ENCODE measurements at places on chromosomes 12 and 14.

DNA sequence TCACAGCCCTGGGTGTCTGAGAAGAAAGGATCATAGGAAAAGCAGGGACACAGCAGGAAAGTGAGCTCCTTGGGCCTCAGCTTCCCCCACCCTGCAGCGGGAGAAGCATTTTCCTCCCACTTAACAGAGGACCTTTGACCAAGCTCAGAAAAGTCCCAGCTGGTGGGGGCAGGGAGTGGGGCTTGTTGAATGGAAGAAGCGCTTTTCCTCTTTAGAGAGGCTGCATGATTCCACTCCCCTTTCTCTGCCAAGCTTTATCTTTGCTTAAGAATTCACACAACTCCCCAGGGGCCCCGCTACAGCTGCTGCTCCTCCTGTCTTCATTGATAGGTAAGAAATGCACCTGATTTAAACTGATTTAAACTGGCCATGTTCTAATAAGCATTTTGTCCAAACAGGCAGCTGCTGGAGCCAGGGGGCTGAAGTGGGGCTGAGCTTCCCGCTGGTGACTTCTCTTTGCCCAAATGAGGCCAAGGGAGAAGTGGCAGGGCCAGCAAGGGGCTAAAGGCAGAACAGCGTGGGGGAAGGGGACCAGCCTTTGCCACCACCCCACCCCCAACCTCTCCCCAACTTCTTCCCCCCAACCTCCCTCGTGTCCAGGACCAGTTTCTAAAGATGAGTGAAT lies 1.7 kb upstream of the PAPLN start:
- no peak for DNase-seq

- DNase-seq: peak; percentile 81
Observed at GRCh38 chr12:52018433-52019112, 11.8 kb downstream of the TAMALIN start.

DNA sequence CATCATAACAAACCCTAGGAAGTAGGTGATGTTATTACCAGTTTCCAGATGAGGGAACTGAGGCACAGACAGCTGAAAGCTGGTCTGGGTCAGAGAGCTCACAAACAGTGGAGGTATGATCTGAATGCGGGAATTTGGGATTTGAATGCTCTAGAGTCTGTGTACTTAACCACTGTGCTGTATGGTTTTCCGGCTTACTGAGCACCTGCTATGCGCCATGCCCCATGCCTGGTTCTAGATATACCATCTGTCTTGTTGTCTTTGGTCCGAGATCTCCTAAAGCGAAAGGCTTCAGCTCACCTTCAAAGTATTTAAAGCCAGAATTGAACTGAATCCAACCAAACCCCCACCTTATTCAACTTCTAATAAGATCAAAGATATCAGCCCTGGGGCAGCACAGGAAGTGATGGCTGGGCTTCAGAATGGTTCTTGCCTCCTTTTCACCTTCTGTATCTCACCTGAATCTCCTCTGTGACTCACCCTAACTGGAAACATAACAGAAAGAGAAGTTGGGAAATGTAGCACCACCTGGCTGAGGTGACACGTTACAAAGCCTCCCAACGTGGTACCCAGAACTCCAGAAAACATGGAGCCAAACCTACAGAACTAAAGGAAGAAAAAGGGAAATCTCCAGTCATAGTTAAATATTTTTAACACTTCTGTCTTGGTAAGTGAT lies 54.3 kb downstream of the PRMT8 start:
- no peak for DNase-seq

DNA sequence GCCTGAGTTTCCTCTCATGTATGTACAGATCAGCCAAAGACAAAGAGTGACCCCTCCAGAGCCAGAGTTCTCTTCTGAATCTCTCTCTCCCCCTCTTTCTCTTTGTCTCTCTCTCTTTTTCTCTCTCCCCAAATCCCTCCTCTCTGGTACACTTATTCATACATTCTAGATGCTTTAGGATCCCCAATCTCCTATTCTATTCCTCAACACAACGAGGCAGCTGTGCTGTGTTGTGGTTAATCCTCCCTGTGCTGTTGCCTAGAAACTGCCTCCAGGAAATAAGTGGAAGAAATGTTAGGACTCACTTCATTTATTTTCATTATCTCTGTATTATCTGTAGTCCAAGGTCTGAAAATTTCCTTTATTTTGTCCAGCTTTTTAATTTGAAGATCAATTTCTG lies 350.5 kb upstream of the OR4E1 start:
- no peak for DNase-seq

Measured in NCI-H345 (cell line).